ENCODE measurements at places on chromosomes 7 and 10.

- peak; percentile 73 for DNase-seq
Measured at GRCh38 chr7:65980478-65981250, 1.3 kb downstream of the GUSB start.

- DNase-seq: no peak
Measured at GRCh38 chr10:84521013-84521412, 192.6 kb downstream of the CCSER2 start.

DNA sequence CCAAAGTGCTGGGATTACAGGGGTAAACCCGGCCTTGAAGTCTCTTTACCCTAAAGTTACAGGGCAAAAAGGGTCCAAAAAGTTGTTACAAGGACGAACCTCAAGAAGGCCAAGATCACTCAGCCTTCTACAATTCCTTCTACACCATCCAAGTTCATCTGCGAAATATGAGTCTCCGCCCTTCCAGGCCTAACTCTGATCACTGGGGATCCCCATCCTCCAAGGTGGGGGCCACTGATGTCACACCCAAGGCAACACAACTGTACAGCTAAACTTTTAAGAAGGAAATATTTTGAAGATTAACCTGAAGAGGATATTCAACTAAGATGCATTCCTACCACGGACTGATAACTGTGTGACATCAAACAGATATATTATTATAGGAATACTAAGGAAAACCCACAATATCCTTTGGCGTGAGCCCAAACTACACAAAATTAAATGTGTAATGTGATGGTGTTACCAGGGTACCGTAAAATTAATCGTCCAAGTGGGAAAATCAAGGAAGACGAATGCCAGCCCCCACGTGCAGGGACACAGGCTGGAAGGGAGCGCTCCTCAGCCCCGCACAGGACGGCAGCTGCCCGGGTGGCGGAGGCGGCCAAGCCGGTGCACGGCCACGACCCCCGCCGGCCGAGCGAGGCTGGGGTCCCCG is 1.0 kb downstream of the PAXIP1 start:
- peak; percentile 55 for DNase-seq

- DNase-seq: no peak
Measured at GRCh38 chr7:5491251-5492019, 67.8 kb upstream of the TNRC18 start.

DNA sequence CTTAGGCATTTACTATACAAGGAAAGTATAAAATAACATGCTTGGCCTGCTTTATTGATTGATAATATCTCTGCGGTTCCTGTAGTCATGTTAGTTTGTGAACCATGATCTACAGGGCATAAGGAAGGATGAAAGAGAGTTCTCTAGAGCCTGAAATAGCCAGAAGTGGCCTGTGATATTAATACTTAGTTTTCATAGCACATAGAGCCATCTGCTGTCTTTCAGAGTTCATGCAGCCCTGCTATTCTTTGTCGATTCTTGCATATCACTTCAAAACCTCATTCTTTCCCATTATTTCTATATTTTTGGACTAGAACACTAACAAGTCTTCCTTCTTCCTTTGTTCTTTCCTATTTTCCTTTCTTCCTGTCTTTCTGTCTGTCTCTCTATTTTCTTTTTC is 26.4 kb upstream of the PRKG1 start:
- no peak for DNase-seq

DNA sequence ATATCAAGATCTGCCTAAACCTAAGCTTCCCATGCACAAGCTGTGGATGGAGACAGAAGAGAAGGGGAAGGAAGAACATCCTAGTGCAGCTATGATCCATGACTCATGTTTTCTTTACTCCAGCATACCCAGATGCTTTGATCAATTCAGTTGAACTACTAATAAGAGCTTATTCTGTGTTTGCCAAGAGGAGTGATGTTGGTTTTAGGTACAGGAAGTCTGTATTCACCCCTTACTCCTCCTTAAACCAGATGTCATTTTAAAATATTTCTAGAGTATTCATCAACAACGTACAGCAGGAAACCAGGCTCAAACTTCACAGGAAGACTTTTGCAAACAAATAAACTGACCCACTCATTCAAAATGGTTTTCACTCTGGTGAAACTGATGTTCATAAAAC is 29.2 kb downstream of the PANK1 start:
- DNase-seq: no peak

DNA sequence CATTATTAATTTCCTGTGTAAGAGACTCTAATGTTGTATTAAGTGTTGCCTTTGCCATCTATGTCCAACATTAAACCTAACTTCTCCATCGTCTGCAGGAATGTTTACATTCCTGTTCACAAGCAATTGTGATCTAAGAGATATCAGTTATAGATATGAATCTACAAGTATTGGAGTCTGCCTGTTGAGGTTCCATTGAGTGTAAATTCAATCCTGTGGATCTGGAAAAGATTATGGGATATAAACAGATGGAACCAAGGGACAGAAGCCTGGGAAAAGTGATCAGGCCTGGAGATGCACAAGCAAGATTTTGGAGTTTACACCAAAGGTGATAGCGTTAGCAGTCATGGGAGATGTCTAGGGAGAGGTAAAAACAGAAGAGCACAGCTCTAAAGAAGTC is 135.5 kb downstream of the LSMEM1 start:
- DNase-seq: no peak

GRCh38 chr7:127741764-127742375 is 89.9 kb downstream of the SND1 start:
- no peak for DNase-seq

GRCh38 chr7:25788961-25789620 is 362.9 kb upstream of the NFE2L3 start:
- DNase-seq: no peak

- peak; percentile 34 for DNase-seq
Measured at GRCh38 chr7:156764016-156764669, 123.6 kb downstream of the RNF32 start.

- DNase-seq: no peak
Measured at GRCh38 chr7:137354396-137354795, 10.9 kb upstream of the PTN start.

DNA sequence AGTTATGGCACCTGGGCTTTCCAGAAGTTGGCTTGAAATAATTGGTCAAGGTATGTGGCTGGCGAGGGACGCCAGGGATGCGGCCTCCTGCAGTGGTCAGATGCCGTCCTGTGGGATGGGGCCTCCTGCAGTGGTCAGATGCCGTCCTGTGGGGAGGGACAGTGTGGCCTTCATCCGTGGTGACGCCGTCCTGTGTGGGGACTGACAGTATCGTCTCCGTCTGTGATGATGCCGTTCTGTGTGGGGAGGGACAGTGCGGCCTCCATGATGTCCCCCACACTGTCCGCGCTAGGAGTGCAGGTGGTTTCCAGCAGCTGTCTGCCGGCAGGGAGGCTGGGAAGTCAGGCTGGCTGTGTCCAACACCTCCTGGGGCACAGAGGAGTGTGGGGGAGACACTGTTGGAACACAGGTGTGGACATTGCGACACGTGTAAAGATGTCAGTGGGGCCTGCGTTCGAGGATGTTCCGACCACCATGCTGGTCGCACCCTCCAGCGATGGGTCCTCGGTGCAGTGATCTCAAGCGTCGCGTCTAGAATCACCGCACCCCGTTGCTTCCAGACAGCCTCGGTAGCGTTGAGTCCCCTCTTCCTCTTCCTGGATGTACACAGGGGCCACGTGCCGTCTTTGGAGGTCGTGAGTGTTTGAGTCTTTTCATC is 52.6 kb downstream of the INPP5A start:
- DNase-seq: no peak

DNA sequence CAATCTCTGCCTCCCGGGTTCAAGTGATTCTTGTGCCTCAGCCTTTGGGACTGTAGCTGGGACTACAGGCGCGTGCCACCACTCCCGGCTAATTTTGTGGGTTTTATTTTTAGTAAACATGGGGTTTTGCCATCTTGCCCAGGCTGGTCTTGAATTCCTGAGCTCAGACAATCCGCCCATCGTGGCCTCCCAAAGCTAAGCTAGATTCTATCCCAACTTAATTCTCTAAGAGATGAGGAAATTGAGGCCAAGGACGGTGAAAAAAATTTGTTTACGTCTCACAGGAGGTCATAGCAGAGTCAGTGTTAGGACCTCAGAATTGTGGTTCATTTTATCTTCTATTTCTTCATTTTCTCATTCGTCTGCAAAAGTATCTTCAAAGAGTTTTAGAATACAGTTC is 6.1 kb downstream of the CCAR1 start:
- no peak for DNase-seq

DNA sequence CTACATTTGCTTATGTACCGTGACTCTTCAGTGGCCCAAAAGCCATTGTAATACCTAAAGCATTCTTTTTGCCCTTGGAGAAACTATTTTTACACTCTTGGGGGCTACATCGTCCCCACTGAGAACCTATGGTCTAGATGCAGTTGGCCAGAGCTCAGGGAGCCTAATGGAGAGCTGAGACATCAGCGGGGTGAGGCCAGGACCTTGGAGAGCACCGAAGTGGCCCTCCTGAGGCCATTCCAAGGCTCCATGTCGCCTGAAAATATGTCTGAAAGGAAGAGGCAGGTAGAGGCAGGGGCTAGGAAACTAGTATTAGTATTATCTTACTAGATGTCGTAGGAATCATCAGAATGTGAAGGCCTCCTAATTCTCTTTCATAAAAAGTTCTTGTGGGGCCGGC is 4.9 kb downstream of the PKD2L1 start:
- no peak for DNase-seq

DNA sequence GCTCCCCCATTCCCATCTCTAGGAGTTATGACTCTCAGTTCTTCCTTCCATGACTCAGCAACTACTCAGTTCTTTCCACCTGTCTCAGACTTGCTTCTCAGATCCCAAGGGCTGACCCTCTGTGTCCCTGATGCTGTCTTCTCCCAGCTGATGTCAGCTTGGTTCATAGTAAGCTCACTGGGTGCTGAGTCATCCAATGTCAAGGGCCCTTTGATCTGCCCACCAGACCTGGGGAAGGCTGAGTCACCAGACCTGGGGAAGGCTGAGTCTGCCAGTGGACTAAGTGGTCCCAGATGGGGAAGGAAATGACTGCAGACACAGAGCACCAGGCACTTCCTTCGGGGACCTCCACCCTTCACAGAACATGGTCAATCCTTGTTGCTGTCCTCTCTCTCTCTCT is 76.1 kb upstream of the ZEB1 start:
- peak; percentile 71 for DNase-seq

DNA sequence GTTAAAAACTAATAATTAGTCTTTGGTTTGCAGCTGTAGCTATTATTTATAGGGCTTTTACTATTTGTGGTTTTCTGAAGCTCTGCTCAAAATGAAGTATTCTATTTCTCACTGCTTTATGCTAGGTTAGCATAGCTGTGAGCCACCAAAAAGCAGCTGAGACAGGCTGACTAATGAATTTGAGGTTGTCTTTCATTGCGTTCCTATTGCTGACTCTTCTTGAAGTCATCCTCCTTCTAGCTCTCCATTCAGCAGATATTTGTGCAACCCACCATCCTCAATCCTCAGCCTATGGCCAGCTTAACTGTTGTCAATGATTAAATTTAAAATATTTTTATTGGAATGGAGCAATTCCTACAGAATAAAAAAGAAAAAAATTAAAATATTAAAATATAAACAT is 2.1 kb upstream of the RALA start:
- DNase-seq: no peak

GRCh38 chr10:128551475-128551874 is 425.3 kb upstream of the MKI67 start:
- DNase-seq: no peak

DNA sequence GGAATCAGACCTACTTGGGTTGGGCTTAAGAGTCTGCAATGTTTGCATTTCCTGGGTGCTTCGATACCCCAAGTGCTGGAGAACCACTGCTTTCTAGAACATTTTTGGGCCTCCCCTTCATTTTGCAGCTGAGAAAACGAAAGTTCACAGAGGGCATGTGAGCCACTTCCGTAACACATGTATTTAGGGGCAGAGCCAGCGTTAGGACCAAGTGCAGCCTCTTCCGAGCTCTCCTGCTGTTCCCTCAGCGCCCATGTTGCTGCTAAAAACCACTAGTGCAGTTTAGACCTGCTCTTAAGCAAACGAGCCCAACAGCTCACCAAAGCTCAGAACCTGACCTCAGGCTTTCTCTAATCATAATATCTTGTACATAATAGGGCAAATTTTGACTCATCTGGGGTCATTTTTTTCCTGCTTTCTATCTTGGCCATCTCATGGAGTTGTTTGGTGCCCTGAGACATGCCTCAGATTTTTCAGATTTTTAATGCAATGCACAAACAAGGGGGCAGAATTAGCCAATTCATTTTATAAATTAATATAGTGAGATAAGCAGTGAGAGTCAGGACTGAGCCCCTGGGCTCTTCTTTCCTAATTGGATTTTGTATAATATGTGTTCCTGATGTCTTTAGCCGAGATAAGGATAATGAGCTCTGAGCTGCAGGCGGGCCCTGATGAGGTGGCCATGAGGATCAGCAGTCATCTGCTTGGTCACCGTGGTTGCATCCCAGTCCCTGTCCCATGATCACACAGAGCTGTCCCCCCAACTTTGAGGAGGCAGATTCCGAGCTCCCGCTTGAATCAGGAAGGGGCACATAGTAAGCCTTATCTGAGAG is 12.9 kb downstream of the BAG3 start:
- peak; percentile 53 for DNase-seq

GRCh38 chr7:66664590-66665293 is 36.1 kb downstream of the KCTD7 start:
- DNase-seq: no peak

GRCh38 chr7:101681170-101682007 is 52.3 kb upstream of the MYL10 start:
- no peak for DNase-seq

DNA sequence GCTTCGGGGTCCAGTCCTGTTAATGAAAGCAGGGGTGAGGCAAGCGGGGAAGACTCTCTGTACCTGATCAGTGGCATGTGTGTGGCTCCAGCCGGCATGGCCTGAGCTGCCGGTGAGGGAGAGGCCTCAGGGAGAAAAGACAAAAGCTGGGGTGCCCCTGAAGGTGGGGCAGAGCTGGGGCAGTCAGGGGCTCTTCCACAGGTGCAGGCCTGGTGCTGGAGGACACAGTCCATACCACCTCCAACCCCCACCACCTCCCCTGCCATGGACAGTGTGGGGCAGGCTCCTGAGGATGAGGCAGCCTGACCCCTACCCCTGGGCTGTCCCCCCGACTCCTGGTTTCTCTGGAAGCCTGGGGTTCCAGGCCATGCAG is 129.5 kb downstream of the LHPP start:
- no peak for DNase-seq

DNA sequence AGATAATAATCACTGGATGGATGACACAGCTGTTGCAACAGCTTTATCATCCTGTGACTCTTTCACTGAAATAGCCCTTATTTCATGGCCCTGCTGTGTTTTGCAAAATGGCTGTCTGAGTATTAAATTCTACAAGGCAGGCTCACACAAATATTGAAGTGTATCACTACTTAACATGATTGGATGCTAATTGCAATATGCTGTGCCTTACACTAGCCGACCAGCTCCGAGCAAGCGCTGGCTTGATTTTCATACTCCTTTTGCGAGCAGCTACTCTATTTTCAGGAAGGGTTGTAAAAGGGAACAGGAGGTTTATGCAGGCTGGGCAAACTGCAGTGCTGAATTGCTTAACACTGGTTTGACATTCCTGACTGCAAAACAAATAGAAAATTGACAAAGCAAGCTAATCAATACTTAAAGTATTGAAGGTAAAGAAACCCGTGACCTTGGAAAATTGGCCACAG is 121.6 kb downstream of the CACNB2 start:
- no peak for DNase-seq
